Thymus (tissue), 14 donors: ENCODE measurements at places on chromosomes 7 and 10. TPM values are rescaled to one million over a fixed set of nuclear protein-coding genes. Genes with fewer than 3 reads are reported as not detected.

GRCh38 chr7:88322151-88322550 lies 15.5 kb upstream of the STEAP4 start:
- H3K4me1 ChIP-seq, result no peaks in the 10 kb centered on the region
- no peak overlapping the region for H3K27ac ChIP-seq
- H3K36me3 ChIP-seq, result no peaks in the 10 kb centered on the region
- no peak for DNase-seq
- no peaks in the 10 kb centered on the region for H3K27me3 ChIP-seq

GIMAP7 gene
- 69.0 TPM for polyA plus RNA-seq

SMC3 gene
- polyA plus RNA-seq, result 24.6 TPM

SPDYE3 gene
- polyA plus RNA-seq, result 0.27 TPM

- no peak for DNase-seq
- H3K36me3 ChIP-seq, result no peaks in the 10 kb centered on the region
- H3K4me1 ChIP-seq, result peaks cover 20% of the 10 kb centered on the region
- no peak overlapping the region for H3K27ac ChIP-seq
Observed at GRCh38 chr7:106770191-106770590, 94.9 kb upstream of the PIK3CG start.
